Mucosa of descending colon (tissue), 3 donors: ENCODE measurements at places on chromosomes 3 and 15.

DNA sequence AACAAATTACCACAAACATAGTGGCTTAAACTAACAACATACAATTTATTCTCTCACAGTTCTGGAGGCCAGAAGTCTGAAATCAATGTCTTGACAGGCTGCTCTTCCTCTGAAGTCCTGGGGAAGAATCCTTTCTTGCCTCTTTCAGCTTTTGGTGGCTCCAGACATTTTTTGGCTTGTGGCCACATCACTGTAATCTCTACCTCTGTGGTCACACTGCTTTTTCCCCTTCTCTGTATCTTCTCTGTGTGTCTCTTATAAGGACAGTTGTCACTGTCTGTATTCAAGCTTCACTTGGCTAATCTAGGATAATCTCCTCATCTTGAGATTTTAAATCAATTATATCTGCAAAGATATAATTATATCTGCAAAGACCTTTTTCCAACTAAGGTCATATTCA is 80.3 kb upstream of the ABHD2 start:
- DNase-seq: no peak

- peak; percentile 48 for DNase-seq
Observed at GRCh38 chr3:46935168-46935858, 41.2 kb downstream of the CCDC12 start.

DNA sequence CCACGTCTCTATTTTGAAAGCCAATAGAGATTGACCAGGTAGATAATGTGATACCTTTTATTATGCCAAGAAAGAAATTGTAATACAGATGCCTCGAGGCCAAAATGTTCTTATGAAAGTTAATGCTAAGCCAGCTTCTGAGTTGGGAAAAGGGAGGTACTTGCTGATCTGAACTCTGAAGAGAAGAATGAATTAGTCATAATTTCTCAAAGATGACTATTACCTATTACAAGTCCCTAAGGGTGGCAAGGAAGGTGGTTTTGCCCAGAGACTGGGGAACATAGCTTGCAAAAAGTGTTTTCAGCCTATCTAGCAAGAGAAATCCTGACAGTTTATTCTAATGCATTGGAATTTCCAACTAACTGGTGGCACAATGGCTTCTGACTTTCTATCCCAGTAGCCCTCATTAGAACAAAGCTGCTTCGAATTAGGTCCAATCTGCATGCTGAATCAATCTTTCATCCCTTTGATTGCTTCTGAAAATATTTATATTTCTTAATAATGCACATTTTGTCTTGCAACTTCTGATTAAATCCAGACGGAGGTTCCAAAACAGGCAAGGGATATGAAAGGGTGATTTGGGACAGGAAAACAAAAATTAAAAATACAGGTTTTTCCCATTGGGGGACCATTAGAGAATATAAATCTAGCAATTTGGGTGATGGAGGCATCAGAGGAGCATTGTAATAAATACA is 17.7 kb upstream of the NR2F2 start:
- no peak for DNase-seq

GRCh38 chr3:105957722-105958121 is 88.9 kb upstream of the CBLB start:
- no peak for DNase-seq

GRCh38 chr3:41224120-41224806 is 25.0 kb downstream of the CTNNB1 start:
- no peak for DNase-seq

DNA sequence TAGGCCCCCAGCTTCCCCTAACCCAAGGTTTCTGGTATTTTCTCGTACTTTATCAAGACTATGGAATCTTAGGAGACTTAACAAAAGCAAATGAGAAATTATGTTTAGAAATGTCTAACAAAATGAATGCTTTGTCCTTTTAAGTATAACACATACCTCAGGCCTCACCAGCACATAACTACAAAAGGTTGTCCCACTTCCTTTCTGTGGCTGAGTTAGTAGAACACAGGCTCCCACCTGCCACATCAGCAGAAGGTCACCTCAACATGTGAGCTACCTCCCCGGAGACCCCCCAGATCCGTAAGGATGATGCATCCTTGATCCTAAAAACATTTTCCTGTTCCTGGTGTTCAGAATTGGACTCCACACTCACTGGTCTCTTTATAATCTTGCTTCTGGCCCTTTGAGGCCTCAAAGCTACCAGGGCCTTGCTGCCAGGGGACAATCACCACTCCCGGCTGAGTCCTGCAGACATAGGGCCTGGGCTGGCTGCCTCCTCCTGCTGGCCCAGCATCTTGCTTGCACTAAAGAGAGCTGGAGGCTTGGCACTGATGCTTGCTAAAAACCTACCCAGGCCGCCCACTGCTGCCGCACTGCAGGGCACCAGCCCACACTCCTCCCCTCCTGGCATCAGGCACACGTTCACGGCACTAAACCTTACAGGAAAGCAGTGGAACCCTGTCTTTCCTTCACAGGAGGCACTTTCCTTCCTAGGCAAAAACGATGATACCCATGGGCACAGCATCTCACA is 2.9 kb downstream of the CCRL2 start:
- DNase-seq: no peak

DNA sequence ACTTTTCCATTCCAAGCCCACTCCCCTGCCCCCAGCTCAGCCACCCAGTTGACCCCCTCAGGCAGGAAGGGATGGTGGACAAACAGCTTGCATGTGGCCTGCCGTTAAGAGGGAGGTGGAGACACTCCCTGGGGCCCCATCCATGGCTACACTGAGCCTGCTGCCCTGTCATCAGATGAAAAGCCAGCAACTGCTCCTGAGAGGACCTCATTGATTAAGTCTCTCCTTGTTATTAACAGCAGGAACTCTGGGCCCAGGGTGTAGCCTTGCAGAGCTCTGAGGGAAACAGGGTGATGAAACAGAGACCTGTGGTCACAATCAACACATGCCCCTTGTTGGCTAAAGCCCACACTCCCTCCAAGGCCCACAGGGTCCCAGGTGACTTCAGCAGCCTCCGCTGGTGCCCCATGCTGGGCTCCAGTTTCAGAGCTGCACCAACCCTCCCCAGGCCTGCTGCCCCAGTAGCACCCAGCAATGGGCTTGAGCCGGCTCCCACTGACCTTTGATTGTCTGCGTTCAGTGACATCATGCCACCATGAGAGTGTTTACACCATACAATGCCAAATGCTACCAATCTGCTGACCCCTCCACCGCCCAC is 22.3 kb upstream of the TLE3 start:
- no peak for DNase-seq

GRCh38 chr3:71360180-71360579 is 223.3 kb downstream of the FOXP1 start:
- DNase-seq: no peak

DNA sequence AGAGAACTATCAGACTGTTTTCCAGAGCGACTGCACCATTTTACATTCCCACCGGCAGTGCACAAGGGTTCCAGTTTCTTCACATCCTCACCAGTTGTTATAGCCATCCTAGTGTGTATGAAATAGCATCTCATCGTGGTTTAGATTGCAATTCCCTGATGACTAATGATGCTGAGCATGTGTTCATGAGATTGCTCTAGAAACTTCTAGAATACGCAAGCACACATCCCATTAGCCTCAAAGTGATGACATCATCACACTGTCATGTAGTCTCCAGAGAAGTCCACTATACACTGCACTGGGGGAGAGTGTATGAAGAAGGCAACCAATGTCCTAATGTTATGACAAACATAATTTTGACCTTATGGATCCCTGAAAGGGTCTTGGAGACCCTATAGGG is 30.1 kb downstream of the FBLN2 start:
- DNase-seq: no peak

GRCh38 chr15:36844534-36844998 is 255.8 kb downstream of the MEIS2 start:
- no peak for DNase-seq

DNA sequence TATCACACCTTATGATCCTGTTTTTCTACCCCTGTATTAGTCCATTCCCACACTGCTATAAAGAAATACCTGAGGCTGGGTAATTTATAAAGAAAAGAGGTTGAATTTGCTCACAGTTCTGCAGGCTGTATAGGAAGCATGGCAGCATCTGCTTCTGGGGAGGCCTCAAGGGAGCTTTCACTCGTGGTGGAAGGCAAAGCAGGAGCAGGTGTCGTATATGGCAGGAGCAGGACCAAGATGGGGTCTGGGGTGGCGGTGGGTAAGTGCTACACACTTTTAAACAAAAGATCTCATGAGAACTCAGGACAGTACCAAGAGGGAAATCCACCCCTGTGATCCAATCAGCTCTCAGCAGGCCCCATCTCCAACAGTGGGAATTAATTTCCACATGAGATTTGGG is 15.4 kb upstream of the SCAP start:
- no peak for DNase-seq

DNA sequence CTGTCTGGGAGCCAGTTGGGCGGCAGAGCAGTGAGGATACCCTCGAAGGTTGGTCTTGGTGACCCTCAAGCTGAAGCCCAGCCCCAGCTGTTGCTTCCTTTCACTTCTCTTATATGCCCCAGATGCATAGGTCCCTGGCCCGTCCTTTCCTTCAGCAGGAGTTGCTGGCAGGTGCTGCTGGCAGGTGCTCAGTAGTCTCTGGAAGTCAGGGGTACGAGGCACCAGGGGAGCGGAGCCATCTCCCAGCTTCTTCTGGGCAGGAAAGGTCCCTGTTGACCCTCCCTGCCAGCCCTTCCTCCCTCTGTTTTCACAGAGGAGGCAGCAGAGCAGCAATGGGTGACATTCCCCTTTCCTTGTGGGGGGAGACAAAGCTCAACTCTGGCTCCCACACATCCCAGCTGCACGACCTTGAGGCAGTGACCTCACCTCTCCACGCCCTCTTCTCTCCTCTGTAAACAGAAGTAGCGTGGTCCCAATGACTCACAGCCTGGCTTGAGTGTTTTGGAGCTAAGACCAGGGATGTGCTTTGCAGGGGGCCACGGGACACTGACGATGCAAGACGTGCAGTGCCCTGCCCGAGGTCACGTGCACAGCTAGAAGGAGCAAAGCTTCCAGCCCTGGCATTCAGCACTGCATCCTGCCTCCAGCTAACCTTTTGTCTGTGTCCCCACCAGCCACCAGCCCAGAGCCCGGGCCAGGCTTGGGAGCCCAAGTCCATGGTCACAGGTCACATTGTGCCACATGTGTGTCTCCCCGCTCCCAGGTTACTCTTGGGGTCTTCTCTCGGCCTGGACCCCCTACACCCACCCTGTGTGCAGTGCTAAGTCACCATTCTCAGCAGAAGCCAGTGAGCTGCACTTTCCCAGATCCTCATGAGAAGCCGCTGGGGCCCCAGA is 49.7 kb downstream of the SLC6A6 start:
- DNase-seq: peak; percentile 55

DNA sequence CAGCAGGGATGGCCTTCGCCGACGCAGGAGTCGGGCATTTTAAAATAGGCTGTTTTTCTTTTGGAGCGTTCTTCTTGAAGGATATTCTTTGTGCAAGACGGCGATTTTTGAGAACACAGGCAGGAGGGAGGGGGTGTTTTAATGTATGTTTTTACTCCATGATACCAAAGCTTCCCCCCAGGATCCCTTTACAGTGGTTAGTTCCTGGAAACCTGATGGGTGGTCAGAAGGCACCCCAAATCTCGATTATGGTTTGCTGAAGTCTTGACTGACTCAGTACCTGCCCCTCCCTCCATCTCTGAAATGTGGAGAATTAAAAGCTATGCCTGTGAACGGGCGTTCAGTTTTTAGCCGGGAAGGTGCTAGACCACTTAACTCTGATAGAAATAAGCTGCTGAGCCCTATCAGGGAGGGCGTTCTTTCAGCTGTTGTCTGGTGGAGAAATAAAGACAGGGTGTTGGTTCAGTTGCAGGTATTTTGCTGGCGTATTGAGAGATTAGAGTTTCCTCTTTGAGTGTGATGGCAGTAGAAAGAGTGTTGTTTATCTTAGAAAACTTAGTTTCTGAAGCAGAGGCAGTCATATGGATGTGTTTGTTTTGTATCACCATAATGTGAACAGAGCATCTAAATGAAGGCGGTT is 3.4 kb downstream of the IGF1R start:
- DNase-seq: peak; percentile 12

GRCh38 chr3:151091685-151092345 is 6.4 kb downstream of the MED12L start:
- DNase-seq: no peak

GRCh38 chr15:60020736-60021135 is 16.6 kb downstream of the FOXB1 start:
- DNase-seq: no peak

DNA sequence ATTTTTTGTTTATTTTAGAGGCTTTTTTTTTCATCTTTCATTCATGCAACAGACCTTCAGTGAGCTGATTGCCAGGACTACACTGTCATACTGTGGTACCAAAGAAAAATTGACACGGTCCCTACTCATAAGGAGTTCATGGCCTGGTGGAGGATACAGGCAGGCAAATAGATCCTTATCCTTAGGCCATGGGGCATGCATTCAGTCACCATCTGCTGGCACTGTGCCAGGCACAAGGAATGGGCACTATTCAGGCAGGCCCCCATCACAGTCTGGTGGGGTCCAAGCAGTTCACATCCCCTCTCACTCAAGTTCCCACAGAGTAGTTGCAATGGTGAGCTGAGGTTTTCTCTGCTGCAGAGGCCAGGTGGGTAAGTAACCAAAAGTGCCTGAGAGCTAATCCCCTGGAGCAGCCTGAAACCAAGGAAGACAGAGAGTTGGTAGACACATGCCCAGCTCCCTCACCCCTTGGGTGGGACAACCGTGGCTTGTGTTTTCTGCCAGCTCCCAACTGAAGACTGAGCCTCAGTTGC is 17.3 kb downstream of the CISH start:
- DNase-seq: no peak

DNA sequence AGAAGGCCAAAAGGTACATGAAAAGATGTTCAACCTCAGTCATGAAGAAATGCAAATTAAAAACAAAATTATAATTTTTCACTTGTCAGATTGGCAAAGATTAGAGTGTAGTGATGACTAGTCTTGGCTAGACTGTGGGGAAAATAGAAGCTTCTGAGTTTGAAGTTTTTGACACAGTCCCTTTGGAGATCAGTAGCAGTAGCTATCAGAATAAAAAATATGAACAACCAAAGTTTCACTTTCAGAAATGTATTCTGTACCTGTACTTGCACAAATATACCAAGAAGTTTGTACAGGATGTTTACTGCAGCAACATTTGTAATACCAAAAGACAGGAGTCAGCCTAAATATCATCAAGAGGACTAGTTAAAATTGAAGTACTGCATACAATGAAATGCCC is 14.1 kb downstream of the ATP2C1 start:
- no peak for DNase-seq

- DNase-seq: no peak
Observed at GRCh38 chr3:149460117-149460516, 14.4 kb upstream of the TM4SF4 start.
